ENCODE measurements at places on chromosomes 1 and 21.
A peak's percentile ranks its signal among the peaks of the same experiment; 100 is the strongest.

- no peak for DNase-seq
Observed at GRCh38 chr1:101120868-101121267, 95.3 kb upstream of the DPH5 start.

DNA sequence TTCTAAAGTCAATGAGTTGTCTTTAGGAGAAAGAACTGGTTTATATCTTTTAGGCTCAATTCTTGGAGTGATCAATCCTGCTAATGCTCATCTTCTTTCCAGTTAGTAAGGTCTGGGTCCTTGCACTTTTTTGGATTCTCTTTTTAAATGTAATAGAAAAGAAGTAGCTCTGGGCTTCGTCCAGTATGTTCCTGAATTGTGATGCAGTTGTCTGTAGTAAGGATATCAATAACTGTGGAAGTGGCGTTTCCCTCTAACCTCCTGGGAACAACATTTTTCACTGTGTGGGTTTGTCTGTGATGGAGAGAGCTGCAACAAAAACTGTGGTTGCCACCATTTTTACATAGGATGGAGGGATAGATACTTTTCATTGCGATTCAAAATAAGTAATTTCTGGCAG, 367.2 kb downstream of the USP25 start:
- no peak for DNase-seq

GRCh38 chr1:19071674-19072281, 115.3 kb upstream of the IFFO2 start:
- DNase-seq = no peak

DNA sequence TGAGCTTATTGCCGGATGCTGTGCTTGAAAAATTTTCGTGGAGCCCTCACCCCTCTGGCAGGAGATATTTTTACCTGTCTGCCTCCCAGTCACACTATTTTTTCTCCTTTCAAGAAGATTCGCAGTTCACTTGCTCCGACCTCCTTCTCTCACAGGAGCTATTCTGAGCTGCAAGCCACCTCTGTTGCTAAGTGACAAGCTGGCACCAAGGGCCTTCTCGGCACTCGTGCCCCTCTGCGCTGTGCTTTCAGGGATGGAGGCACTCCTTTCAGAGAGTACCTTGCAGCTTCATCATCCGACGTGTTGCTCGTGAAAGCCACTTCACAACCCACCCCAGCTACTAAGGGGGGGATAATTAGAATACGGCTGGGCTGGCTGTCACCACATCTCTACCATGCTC, 11.6 kb downstream of the SLC6A17 start:
- DNase-seq = no peak

DNA sequence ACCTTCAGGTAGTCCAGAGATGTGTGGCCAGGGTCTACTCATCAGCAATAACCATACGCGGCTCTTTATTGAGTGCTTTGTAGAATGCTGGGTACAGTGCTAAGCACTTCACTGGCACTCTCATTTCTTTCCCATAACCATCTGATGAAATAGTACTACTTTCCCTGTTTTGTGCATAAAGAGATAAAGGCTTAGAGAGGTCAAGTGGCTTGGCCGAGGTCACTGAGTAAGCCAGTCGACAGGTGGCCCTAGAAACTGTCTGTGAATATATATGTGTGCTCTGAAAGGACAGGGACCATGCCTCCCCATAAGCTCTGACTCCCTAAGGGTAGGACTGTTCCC, 52.8 kb downstream of the NENF start:
- no peak for DNase-seq

DNA sequence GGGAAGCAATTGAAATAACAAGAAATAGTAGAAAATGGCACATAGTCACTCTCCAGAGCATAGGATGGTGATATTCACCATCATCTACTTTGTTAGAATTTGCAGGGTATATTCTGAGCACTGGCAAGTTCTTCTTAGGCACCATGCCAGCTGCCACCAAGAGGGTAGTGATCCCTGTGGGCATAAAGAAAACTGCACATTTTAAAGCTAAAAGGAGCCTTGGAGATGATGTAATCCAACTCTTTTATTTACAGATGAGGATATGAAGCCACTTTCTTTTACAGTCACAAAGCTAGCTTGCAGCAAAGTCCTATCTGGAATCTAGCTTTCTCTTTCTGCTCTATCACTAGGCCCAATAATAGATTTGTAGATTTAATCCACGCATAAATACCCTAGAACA, 69.0 kb downstream of the PTGER3 start:
- DNase-seq = no peak

GRCh38 chr1:172939475-172939874, 111.3 kb downstream of the TNFSF18 start:
- no peak for DNase-seq

DNA sequence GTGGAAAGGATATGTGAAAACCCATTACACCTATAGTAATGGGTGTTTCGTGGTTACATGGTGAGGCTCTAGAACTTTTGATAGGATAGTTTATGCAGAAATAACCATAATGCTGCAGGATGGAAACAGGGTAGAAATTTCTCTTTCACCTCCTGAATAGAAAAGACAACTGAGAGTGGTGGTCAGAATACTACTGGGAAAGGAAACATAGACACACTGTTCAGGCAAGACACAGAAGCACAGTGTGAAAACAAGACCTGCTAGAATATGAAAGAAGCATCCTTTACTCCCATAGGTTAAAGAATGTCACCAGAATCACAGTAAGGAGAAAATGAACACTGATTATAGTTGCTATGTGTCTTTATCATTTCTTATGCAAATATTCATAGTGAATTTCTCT, 496.6 kb downstream of the DPYD start:
- DNase-seq = no peak

- no peak for DNase-seq
Observed at GRCh38 chr1:39788426-39788757, 273 bp downstream of the BMP8B start.

DNA sequence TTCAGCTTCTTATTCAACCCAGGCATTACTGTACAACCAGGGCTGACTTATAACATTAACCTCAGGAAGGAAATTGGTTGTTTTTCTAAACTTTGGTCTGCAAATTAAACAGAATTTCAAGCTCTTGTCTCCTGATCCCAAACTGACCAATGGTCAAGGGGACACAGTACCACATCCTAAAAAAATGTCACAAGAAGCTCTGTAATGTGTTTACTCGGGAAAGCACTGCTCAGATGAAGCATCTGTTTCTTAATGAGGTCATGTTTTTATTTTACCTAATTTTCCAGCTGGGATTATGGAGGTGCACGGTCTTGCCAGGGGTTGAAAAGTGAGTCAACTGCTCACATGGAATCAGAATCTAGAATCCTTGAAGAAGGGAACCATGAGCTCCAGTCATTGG, 18.7 kb downstream of the ADAMTS5 start:
- DNase-seq = no peak

DNA sequence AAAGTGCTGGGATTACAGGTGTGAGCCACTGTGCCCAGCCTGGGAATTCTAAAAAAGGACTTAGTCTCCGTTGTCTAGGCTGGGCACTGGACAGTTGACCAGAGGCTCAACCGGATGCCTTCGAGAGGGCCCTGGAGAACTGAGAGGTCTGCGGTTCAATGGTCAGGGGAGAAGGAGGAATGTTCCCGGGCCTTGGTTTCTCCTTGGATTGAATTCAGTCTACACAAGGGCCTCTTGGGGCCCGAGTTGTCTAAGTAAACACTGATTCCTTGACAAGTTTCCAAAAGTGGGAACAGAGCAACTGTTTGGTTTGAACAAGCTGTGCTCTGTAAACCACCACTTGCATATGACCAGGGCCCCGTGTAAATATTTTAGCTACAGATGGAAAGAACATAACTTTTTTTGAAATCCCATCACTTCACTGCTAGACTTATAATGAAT, 29.1 kb upstream of the CAPZB start:
- DNase-seq = no peak

GRCh38 chr1:172708452-172708851, 49.5 kb downstream of the FASLG start:
- no peak for DNase-seq

- DNase-seq = no peak
Observed at GRCh38 chr1:153869486-153869885, 53.3 kb downstream of the GATAD2B start.

- peak; percentile 16 for DNase-seq
Observed at GRCh38 chr1:159937054-159937750, 8.2 kb downstream of the IGSF9 start.

- DNase-seq = no peak
Observed at GRCh38 chr1:168281603-168282325, 1.1 kb downstream of the TBX19 start.

DNA sequence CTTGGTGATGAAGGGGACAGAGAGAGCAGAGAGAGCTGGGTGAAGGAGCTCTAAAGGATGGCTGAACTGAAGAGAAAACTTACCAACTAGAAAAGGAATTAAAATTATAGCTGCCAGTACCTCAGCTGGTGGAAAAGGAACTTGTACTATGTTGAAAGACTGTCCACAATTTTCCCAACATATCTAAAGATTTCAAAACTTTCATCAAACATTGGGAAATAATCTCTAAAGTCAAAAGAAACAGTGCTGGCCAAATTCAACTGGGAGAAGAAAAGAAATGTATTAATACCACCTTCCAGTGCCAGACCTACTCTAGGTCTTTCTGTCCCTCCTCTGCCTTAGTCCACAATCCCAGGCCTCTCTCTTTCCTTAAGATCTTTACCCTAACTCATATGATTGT, 6.1 kb downstream of the SMG5 start:
- DNase-seq = no peak

DNA sequence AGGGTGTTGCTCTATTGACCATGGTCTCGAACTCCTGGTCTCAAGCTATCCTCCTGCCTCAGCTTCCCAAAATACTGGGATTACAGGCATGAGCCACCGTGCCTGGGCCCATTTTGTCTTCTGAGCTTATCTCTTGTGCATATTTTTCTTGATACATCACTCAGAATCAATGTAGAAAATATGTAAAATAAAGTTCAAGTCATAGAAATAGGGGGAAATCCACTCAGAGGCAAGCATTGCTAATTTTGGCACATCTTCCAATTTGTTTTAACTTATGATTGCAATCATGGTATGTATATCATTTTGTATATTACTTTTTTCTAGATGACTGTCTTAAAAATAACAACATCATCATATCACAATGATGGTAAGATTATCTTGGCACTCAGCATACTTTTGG, 21.6 kb downstream of the RIT1 start:
- DNase-seq = no peak

GRCh38 chr1:3869751-3870301, 12.6 kb downstream of the DFFB start:
- no peak for DNase-seq

DNA sequence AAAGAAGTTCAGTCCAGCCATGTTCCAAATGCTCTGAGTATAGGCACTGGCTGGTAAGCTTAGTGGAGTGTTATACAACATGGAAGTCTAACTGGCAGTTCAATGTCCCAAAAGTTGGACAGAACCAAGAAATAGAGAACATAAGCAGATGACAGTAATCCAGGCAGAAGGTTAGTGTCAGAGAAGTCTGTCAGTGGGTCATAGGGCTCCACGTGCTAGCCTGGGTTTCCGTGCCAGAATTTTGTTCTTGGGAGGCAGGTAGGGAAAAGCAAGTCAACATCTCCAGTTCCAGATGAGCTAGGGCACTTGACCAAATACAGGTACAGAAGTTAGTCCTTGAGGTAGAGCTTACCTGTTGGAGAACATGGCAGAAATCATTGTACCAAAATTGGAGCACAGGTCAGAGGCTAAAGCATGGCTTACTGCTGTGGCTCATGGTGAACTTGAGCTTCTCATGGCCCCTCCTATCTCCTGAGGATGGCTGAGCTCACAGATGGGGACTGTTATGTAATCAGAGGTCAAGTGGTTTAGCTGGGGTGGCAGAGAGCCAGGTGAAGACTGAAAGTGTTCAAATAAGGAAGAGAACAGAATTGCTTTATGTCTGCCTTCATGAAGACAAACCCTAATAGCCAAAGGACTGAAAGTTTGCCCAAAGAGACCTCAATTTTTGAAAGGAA, 170.8 kb downstream of the NFIA start:
- DNase-seq = no peak

GRCh38 chr1:23578311-23578996, 19.2 kb upstream of the ID3 start:
- DNase-seq = peak; percentile 77

- DNase-seq = no peak
Observed at GRCh38 chr1:147337040-147337630, 94.7 kb downstream of the CHD1L start.

GRCh38 chr1:156291226-156292061, 4.0 kb downstream of the GLMP start:
- DNase-seq = no peak

DNA sequence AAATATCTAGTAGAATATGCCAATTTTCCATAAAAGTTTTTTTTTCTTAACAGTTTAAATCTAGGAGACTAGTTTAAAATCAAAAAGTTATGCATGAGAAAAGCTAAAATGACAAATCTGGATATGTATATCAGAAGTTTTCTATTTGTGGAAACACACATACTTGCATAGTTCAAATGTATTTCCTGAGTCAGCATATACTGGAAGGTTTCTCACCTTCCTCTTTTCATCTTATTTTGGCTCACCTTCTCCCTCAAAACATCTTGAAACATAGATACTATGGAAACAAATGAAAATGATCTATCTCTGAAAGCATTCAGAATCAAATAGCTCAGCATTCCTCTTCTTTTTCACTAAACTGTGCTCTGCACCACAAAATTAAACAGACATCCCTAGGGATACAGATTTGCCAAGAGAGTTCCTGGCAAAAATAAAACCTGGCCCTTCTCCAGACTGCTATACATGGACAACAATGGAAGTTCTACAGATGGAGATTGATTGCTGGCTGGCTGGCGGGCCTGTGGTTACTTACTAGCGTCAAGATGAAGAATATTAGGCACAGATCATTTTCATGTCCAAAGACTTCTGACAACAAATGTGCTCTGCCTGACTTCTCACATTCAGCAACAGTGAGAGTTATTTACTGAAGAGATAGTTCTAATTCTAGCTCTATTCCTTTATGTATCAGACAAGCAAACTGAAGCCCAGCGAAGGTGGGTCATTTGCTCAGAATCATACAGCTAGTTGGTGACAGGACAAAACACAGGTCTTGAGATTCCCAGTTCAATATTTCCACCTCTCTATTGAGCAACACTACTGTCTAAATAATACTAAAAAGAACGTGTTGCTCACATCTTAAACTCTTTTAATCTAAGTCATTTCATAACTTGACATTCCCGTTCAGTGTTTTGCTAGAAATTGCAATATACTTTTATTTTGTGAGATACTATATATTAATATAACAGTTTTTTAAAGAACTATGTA, 26.6 kb downstream of the DIPK1A start:
- peak; percentile 34 for DNase-seq

DNA sequence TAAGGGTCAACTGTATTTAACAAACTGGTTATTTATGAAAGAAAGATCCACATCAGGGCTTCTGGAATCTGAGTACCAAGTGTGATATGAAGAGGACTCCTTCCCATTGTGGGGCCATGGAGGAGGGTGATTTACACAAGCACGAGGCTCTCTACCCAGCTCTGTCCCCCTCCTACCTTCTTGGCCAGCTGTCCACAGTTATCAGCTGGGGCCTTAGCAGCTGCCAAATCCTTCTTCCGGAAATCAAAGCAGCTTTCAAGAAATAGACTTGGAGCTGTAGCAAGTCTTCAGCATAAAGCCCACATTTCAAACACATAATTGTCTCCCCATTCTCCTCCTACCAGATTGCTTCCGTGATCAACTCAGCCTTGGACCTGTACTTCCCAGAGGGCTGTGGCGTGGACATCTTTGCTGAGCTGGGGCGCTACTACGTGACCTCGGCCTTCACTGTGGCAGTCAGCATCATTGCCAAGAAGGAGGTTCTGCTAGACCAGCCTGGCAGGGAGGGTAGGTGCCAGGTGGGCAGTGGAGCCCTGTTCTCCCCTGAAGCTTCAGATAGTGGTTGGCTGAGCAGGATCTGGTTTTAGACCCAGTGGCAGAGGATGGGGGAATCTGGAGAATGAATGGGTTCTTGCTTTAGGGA, 15.5 kb downstream of the AZIN2 start:
- DNase-seq = no peak

Data from OCI-LY7 (cell line).